NCI-H1105 treated with DMSO at 0.1 percent for 48 hours (cell line): ENCODE measurements at places on chromosomes 1 and 21.

- no peak for DNase-seq
These were observed 79.9 kb downstream of the CD247 start for GRCh38 chr1:167438171-167439138.

GRCh38 chr1:77434967-77435366 lies 153.1 kb downstream of the AK5 start:
- DNase-seq = no peak

- DNase-seq = no peak
These were observed 49.6 kb upstream of the DAB1 start for GRCh38 chr1:57473448-57473847.

DNA sequence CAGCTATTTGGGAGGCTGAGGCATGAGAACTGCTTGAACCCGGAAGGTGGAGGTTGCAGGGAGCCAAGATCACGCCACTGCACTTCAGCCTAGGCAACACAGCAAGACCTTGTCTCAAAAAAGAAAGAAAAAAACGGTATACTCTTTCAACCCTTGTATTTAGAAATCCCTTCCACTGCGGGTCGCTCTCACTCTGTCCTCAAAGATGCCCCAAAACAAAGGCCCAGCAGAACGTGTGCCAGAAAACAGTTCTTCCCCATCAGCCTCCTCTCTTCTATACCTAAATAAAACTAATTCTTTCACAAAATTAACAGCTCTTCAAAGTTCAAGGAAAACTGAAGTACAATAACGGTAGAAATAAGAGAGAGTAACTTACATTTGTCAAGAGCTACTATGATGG lies 13.2 kb downstream of the SETD4 start:
- no peak for DNase-seq

- no peak for DNase-seq
These were observed 113.6 kb downstream of the HLCS start for GRCh38 chr21:36852864-36853263.

- DNase-seq = no peak
These were observed 253.9 kb downstream of the DUSP10 start for GRCh38 chr1:221487781-221488524.

DNA sequence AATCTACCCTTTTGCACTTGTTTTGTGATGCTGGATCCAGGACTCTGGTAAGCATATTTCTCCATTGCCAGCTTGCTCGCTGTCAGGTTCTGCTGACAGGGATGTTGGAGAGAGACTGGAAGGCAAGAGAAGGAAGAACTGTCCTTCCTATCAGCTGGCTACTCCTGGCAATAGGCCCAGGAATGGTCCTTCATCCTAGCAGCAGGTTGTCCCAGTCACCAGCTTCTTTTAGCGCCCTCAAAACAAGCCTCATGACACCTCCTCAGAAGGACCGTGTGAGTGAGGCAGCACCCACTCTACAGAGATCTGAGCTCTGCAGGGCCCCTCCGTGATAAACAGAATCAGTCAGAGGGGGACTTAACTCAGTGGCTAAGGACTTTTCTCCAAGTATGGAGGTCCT lies 33.1 kb upstream of the SLAMF9 start:
- no peak for DNase-seq

GRCh38 chr1:5815211-5815610 lies 177.0 kb downstream of the NPHP4 start:
- DNase-seq = no peak

- DNase-seq = peak; percentile 29
These were observed 17.1 kb downstream of the RC3H1 start for GRCh38 chr1:174005032-174005431.

DNA sequence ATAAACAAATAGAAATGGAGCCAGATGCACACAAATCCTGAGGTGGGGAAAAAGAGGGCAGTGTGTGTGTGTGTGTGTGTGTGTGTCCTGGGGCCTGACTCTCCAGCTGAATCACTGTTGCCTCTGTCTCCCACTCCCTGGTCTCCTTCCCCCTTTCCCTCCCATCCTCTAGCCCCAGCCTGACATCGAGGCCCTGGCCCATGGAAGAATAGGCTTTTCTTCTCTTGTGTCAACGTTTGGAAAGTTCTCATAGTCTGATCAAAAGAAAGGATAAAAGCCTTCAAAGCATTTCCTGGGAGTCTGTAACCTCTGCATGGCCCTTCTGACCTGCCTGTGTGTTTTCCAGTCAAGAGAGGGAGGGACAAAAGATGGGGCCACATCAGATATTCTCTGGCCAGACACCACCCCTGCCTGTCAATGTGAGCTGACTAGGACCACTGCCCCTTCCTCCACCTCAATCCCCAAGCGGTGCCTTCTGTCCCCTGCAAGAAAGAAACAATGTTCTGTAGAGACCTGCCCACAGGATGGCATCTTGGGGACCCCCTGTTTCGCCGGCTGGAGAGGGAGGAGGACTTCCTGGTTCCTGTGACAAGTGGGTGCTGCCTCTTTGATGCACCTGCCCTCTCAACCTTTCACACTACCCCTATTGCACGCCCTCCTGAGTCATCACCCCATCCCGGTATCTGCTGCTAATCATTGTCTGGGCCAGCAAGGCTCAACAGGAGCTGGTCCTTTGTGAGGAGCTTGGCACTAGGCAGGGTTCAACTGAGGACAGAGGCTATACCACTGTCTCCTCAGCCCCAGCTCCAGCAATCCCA lies 16.2 kb downstream of the KCNJ10 start:
- DNase-seq = no peak

- no peak for DNase-seq
These were observed 46.2 kb upstream of the GNG12 start for GRCh38 chr1:67879485-67879884.

- no peak for DNase-seq
These were observed 1.3 kb downstream of the COL24A1 start for GRCh38 chr1:86155051-86155806.

GRCh38 chr1:21638531-21639341 lies 30.4 kb downstream of the RAP1GAP start:
- DNase-seq = peak; percentile 46

- no peak for DNase-seq
These were observed 26.7 kb upstream of the SPSB1 start for GRCh38 chr1:9265968-9266367.

- DNase-seq = no peak
These were observed 42.6 kb downstream of the DNM3 start for GRCh38 chr1:171883849-171884248.

DNA sequence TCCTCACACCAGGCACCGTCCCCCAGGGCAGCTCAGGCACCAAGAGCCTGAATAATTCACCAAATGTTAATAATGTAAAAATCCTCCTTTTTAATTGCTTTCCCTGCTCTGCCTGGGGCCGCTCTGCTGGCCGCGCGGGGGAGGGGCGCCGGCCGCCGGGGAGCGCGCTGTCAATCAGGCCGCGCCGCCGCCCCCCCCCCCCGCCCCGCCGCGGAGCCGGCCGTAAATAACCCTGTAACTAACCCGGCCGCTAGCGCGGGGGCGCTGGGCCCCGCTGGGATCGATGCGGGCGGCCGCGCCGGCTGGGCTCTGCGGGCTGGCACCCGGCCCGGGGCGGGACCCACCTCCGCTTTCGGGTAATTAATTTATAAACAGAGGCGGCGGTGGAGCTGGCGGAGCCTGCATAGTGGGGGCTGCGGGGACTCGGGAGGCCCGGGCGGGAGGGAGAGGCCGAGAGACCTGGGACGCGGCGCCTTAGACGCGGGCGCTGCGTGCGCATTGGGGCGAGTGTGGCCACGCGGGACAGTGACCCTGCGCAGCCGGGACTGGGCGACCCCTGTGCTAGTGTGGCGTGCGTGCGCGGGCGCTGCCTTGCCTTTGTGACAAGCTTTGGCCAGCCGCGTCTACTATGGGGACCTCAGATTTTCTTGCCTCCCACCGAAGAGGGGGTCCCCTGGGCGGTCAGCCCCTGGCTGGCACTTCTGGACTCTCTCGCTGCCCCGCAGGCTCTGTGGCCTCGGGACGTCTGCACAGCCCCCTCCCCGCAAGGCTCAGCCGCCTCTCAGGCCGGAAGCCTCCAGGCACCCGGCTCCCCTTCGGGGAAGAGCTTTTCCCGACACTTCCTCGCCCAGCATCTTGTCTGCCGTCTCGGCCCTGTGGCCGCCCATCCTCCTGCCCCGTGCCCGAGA lies 16.6 kb downstream of the SAMD11 start:
- DNase-seq = peak; percentile 60

DNA sequence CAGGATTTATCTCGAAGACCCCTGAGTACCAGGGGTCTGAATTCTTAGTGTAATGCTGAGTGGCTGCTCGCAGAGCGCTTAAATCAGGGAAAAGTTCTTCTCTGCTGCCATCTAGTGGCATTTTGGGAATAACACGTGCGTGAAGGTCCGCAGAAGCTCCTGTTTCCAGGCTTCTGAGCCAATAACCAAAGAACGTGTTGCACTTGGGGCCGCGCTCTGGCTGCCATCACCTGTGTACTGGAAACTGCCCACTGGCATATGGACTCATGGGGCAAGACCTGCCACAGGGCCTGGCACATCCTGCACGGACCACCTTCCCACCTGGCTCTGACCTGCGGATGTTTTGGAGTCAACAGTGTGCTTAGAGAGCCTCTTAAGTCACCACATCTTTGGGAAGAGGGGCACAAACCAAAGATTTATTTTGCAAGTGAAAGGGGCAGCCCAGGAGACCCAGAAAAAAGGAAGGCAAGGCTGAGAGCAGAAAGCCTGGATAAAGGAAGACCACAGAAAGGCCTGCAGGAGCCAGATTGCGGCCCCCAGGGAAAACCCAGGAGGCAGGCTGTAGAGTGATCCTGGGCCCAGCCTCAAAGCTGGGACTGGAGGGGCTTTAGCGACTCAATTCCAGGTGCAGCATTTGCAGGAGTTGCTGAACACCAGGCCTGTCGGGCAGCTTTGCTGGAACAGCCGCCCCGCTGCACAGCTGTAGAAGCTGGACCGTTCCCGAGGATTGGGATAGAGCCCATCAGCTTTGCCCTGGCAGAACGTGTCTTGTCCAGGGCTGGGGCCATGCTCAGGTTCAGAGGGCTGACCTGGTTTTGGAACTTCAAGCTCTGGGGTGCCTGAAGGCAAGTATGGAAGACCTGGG lies 13.0 kb downstream of the CHIT1 start:
- peak; percentile 68 for DNase-seq

- DNase-seq = no peak
These were observed 3.1 kb upstream of the PER3 start for GRCh38 chr1:7780976-7781375.

DNA sequence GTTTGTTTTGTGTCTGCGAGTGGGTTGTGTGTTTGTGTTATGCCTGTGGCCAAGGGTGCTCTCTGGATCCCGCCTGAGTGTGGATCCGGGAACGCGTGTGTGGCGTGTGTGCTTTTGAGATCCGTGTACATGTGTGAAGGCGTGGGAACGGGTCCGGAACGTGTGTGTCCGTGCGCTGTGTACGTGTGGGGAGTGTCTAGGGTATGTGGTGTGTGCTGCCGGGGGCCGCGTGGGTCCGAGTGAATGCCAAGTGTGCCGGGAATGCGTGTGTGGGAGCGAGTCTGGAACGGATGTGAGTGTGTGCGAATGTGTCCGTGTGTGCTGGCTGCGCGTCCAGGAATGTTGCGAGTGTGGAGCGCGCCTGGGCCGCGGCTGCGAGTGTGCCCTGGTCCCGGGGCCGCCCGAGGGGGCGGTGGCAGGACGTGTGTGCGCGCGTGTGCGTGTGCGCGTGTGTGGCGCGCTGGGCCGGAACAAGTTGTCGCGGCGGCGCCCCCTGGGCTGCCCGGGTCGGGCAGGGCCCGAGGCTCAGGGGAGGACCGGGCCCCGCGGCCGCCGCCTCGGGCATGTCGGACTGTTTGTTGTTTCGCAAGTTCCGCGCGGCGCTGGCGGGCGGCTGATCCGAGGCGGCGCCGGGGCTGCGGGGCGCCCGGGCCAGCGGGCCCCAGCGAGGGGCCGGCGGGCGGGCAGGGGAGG lies 953 bp downstream of the PTPRU start:
- DNase-seq = no peak

- DNase-seq = peak; percentile 40
These were observed 341.0 kb upstream of the NEGR1 start for GRCh38 chr1:72623299-72623708.

DNA sequence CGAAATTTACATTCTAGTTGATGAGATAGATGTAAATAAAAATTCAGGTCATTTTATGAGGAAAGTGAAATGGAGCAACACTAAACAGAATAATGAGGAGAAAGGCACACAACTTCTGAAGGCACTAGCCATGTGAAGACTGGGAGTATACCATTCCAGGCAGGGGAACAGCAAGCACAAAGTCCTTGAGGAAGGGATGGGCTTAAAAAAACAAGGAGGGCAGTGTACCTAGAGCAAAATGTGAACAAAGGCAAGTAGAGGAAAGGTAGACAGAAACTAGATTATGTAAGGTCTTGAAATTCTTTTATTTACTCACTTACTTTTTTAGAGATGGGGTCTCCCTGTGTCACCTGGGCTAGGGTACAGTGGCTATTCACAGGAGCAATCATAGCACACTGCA lies 54.1 kb upstream of the LRIG2 start:
- DNase-seq = no peak

DNA sequence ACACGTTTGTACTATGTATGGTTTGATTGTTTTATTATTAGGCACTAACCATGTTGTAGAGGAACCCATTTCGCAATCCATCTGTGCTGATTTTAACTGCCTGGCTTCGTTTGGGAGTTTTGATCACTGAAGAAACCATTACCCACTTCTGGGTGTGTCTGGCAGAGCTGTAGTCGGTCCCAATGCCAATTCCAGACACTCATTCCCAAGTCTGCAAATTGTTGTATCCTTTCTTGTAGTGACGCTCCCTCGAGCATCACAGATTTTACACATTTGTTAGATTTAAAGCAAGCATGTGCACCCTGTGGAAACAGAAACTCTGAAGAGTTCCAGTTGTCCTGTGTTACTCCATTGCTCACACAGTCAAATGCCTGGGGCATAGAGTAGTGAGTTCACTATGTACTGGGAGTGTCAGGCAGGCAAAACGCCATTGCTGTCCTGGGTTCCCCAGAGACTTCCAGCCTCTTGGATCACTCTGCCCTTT lies 31.0 kb upstream of the EFCAB14 start:
- no peak for DNase-seq

DNA sequence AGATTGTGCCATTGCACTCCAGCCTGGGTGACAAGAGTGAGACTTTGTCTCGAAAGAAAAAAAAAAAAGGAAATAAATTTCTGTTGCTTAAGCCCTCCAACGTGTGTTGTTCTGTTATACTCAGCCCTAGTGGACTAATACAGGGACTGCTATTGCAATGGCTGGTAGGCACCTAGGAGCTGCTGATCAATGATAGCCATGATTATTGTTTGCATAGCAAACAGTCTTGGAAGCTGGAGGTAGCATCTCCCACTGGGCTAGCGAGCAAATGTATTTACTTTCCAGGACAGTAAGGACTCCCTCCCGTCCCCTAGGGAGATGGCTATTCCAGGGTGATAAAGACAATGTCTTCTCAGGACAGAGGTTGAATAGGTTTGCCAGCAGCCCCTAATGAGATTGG lies 13.5 kb upstream of the TNFRSF8 start:
- DNase-seq = no peak
